ENCODE measurements at places on chromosomes 1 and 21. TPM values are rescaled to one million over a fixed set of nuclear protein-coding genes. Genes with fewer than 3 reads are reported as not detected.

GRCh38 chr1:228163007-228163753 is 2.4 kb upstream of the IBA57 start:
- DNase-seq = peak; percentile 84

SRM gene
- 162 TPM for polyA plus RNA-seq

GRCh38 chr1:44029260-44029910 is 1.9 kb downstream of the SLC6A9 start:
- DNase-seq = no peak

DNA sequence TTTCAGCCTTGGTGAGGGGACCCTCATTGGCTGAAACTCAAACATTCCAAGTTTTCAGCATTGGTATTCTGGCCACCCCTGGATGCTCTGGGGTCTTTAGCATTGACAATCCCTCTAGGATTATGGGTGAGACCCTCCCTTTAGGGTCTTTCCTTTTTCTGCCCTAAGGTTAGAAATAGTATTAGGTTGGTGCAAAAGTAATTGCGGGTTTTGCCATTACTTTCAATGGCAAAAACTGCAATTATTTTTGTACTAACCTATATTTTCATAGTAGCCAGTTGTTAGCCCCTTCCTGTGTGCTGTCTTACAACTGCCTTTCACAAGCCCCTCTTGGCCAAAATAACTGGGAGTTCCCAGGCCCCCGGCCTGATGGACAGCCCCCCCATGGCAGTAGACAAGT is 648.4 kb downstream of the PTPRU start:
- no peak for DNase-seq

MROH9 gene
- polyA plus RNA-seq = not detected

UTS2 gene
- polyA plus RNA-seq = not detected

GRCh38 chr1:111814305-111814628 is 58.6 kb downstream of the DDX20 start:
- DNase-seq = no peak

GRCh38 chr21:36589352-36589971 is 109.5 kb upstream of the SIM2 start:
- DNase-seq = no peak

DNA sequence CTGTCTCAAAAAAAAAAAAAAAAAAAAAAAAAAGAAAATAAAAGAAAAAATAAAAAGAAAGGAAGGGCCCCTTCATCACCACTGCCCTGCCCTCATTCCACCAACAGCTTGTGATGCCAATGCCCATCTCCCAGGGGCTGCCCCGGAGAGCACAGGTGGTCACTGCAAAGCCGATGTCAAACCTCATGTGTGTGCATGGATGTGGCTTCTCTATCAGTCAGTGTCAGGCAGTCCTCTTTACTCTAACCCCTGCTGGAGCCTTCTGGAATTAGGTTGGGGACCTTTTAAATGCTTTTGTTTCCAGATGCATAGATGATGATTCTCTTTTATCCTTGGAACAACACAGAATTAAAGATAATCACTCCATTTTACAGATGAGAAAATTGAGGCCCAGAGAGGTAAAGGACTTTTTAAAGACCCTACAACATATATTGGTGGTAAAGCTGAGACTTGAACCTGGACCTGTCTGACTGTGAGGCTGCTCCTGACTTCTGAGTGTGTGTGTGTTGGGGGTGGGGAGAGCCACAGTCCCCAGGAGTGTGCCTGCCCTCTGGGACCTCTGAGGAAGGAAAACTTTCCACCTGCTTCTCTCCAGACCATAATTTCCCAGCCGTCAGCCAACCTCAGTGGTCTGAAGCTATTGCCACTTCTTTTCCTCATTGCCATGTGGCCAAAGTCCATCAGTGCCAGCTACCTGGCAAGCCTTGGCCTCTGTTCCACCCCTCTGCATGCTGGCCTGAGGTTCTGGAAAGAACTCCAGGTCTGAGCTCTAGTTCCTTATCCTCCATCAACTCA is 3.0 kb upstream of the TMEM54 start:
- DNase-seq = no peak

DNA sequence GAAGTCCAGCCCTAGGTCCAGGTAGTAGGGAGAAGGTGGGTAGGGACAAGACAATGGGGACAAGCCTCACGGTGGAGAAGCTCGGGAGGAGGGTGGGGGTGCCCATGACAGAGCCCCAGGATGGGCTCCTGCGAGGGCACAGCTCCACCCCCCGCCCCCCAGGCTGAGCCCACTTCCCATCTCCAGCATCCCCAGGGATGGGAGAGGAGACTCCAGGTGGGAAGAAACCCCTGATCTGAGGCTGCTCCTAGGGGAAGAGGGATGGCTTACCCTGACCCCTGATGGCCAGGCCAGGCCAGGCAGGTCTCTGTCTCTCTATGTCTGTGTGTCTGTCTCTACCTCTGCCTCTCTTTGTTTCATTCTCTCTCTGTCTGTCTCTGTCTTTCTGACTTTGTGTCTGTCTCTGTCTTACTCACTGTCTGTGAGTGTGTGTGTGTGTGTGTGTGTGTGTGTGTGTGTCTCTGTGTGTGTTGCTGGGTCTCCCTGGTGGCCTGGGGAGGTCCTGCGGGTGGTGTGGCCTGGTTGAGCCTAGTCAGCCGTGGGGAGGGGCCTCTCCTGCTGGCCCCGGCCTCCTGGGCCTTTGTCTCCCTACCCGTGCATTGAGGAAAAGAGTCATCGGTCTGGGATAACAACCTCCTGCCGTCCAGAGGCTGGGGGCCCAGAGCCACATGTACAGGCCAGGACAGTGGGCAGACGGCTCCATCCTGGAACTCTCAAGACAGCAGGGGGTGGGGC is 45.7 kb downstream of the WNT9A start:
- no peak for DNase-seq

MASP2 gene
- not detected for polyA plus RNA-seq
